ENCODE measurements at places on chromosomes 2 and 18.

GRCh38 chr2:223590964-223591363, 11.2 kb downstream of the SCG2 start:
- no peak for DNase-seq

GRCh38 chr2:9778012-9778411, 65.3 kb upstream of the TAF1B start:
- no peak for DNase-seq

DNA sequence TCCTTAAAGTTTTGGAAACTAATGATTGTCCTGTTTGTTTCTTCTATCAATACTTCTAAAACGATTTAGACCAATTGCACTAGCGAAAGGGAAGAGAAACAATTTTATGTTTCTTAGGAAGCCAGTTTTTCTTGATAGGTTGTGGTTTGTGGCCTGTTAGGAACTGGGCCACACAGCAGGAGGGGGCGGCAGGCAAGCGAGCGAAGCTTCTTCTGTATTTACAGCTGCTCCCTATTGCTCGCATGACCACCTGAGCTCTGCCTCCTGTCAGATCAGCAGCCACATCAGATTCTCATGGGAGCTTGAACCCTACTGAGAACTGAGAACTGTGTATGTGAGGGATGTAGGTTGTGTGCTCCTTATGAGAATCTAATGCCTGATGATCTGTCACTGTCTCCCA, 201.5 kb upstream of the PXDN start:
- DNase-seq: no peak

DNA sequence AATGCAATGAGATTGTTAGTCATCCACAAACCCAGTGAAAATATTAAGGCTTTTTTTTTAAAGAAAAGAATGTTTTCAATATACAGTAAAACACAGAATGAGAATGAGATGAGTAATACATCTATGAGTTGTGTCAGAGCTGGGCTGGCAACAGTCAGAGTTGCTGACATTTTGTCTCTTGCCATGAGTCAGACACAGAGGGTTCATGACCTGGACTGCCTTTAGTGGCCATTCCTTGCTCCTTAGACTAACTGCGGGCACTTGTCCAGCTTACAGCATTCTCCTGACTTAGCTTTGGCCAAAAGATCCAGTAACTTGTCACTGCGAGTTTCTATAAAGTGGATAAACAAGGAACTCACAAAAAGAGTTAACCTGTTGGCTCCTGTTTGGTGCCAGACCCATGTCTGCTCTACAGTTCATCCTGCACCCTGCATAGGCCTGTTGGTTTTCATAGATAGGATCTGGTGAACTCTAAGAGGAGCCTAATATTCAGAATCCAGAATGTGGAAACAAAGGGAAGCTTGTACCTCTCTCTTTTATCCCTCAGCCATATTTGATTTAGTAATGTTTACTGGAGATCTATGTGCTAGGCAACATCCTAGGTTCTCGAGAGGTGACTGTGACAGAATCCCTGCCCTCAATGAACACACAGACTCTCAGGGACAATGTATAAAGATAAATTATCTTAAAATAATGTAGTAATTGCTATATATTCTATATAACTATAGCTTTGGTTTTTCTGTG, 391.5 kb upstream of the VWC2L start:
- DNase-seq: no peak

GRCh38 chr2:2739231-2739795, 408.2 kb upstream of the MYT1L start:
- no peak for DNase-seq

DNA sequence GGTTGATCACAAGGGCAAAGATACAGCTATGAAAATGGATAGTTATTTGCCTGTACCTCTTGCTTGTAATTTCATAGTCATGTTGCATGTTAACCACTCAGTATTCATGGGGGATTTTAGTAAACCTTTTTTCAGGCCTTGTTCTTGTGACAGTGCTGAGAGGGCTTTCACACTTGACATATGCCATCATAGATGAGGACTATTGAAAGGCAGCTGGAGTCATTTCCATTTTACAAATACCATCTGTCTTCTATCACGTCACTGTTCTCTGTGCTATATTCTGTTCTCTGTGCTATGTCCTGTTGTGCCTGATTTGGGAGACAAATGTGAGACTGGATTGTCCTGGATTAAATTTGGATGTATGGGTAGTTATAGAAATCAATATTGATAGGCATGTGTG, 131.7 kb downstream of the LYPD6B start:
- no peak for DNase-seq

DNA sequence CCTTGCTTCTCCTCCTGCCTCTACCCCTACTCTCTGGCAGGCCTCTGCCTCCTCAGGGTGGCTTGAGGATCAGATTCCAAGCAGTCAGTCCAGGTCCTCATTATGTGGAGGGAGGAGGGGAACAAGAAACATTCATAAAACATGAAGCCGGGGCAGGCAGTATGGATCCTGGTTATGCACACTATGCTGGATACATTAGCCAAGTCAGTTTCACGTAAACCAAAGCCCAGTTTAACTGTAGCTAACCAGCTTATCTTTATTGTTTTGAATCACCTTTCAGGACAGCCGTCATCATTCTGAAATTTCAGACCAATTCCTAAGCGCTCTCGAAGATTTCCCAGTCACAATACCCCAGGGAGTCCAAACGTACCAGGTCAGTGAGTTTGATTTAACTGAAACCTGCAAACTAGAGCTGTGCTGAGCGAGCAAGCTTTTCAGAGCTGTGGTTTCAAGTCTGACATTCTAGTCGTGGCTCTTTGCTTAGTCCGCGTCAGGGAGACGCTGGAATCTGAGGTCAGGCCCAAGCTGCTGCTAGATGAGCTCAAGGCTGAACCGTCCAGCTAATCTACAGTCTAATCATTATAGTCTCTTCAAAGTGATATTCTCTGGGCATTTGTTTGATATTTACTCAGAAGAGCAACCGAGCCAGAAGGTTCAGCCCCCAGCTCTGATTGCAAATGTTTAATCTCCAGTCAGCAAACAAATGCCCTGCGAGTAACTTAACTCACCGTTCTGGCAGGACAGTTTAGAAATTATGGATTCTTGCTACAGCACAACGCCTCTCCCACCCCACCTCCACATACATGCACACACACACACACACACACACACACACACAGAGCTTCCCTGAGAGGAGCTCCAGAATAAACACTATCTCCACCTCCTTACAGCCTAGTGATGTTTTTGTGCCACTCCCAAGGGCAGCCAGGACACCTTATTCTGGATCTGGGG, 63.8 kb upstream of the BZW1 start:
- DNase-seq: no peak

- no peak for DNase-seq
Observed at GRCh38 chr2:217918308-217919024, 84.3 kb downstream of the TNS1 start.

- no peak for DNase-seq
Observed at GRCh38 chr2:231347081-231347480, 48.4 kb upstream of the B3GNT7 start.
